ENCODE measurements at places on chromosomes 2 and 18. TPM values are rescaled to one million over a fixed set of nuclear protein-coding genes. Genes with fewer than 3 reads are reported as not detected.

Gene RIT2
- not detected for total RNA-seq

Gene MAT2A
- total RNA-seq = 300 TPM

Gene C2orf72
- total RNA-seq = 0.88 TPM

Gene TCF23
- total RNA-seq = 0.38 TPM

Gene RPRM
- 0.16 TPM for total RNA-seq

Gene SERPINB13
- not detected for total RNA-seq

Gene FBLN7
- 4.6 TPM for total RNA-seq

Gene PPM1G
- 60.7 TPM for total RNA-seq

Gene GPR39
- 8.7 TPM for total RNA-seq

Gene FOSL2
- 149 TPM for total RNA-seq

Gene ROCK2
- total RNA-seq = 58.3 TPM

Gene ABCG5
- total RNA-seq = not detected

Gene RMC1
- 25.9 TPM for total RNA-seq

Gene RAB27B
- 4.1 TPM for total RNA-seq

Gene TTLL4
- 30.7 TPM for total RNA-seq

Gene IL1RL1
- total RNA-seq = 32.3 TPM

All from kidney (tissue), 22 donors.